NCI-H345 (cell line): ENCODE measurements at places on chromosomes 6 and 20.

- DNase-seq, result no peak
Measured at GRCh38 chr6:7588506-7588905, 1.5 kb upstream of the SNRNP48 start.

GRCh38 chr6:146433881-146434731 is 109.5 kb upstream of the RAB32 start:
- DNase-seq, result no peak

DNA sequence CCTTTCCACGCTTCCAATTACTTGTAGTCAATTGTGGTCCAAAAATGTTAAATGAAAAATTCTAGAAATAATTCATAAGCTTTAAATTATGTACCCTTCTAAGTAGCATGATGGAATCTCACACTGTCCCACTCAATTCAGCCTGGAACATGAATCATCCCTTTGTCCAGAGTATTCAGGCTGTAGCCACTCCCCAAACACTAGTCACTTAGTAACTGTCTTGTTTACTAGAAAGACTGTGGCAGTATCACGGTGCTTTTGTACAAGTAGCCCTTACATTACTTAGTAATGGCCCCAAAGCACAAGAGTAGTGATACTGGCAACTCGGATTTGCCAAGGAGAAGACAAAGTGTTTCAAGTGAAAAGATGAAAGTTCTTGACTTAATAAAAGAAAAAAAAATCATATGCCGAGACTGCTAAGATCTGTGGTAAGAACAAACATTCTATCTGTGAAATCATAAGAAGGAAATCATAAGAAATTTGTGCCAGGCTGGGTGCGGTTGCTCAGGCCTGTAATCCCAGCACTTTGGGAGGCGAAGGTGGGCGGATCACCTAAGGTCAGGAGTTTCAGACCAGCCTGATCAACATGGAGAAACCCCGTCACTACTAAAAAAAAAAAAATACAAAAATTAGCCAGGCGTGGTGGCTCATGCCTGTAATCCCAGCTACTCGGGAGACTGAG is 168.5 kb upstream of the SIM1 start:
- no peak for DNase-seq

GRCh38 chr6:154806804-154807203 is 73.6 kb downstream of the SCAF8 start:
- no peak for DNase-seq

- no peak for DNase-seq
Measured at GRCh38 chr6:34412016-34412415, 13.9 kb downstream of the RPS10 start.

DNA sequence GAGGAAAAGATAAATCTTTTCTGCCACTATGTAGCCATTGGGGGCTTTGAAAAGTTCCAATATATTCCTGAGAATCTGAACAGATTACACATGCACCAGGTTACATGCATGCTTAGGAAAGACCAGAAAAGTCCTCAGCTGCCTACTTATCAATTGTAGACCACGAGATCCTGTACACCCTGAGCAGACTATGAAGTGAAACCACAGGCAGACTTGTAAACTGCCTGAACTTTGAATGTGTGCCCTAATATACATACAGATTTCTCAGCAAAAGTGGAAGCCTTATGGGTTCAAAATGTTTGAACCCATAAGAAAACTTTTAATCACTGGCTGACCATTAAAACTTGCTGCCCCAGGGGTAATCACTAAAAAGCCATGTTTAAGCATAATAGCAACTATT is 273.5 kb upstream of the RUNX2 start:
- DNase-seq, result no peak

- DNase-seq, result peak; percentile 69
Measured at GRCh38 chr6:30394139-30394538, 49.2 kb downstream of the RPP21 start.

- no peak for DNase-seq
Measured at GRCh38 chr6:13033145-13033544, 295.2 kb downstream of the TBC1D7 start.
